ENCODE measurements at places on chromosomes 12 and 14. TPM values are rescaled to one million over a fixed set of nuclear protein-coding genes. Genes with fewer than 3 reads are reported as not detected.

WDR89 gene
- 23.1 TPM for total RNA-seq

CLEC14A gene
- total RNA-seq = not detected

ETFBKMT gene
- 1.6 TPM for total RNA-seq

CLEC2B gene
- 89.7 TPM for total RNA-seq

DACT1 gene
- total RNA-seq = 0.50 TPM

SEC23A gene
- total RNA-seq = 66.2 TPM

MANSC1 gene
- total RNA-seq = 0.20 TPM

AMIGO2 gene
- total RNA-seq = 20.5 TPM

TAS2R7 gene
- not detected for total RNA-seq

PAX9 gene
- total RNA-seq = not detected

NDUFA9 gene
- 100 TPM for total RNA-seq
